ENCODE measurements at places on chromosomes 2 and 18. TPM values are rescaled to one million over a fixed set of nuclear protein-coding genes. Genes with fewer than 3 reads are reported as not detected.

DNA sequence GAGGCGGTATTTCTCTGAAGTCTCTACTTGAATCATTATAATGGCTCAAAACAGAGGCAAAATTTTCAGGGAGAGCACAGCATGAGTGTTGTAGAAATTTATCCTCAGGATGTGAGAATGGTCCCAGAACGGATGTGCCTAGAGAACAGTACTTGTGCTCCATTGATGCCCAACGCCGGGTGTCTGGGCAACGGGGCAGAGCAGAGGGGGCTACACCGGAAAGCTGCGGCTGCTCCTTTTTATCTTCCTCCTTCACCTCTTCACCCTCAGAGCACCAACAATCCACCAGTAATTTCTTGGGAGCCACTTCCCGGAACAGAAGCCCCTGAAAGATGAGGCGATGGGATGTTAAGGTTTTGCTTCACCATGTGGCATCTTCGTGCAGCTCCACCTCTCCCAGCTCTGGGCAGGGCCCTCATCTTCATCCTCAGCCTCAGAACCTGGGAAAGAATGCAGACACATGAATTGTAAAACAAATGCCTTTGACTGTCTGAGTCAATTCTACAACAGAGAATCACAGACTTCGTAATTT lies 71.5 kb downstream of the PTGR3 start:
- DNase-seq: peak; percentile 74

GRCh38 chr18:77084688-77085035 lies 47.9 kb downstream of the MBP start:
- DNase-seq: no peak

DNA sequence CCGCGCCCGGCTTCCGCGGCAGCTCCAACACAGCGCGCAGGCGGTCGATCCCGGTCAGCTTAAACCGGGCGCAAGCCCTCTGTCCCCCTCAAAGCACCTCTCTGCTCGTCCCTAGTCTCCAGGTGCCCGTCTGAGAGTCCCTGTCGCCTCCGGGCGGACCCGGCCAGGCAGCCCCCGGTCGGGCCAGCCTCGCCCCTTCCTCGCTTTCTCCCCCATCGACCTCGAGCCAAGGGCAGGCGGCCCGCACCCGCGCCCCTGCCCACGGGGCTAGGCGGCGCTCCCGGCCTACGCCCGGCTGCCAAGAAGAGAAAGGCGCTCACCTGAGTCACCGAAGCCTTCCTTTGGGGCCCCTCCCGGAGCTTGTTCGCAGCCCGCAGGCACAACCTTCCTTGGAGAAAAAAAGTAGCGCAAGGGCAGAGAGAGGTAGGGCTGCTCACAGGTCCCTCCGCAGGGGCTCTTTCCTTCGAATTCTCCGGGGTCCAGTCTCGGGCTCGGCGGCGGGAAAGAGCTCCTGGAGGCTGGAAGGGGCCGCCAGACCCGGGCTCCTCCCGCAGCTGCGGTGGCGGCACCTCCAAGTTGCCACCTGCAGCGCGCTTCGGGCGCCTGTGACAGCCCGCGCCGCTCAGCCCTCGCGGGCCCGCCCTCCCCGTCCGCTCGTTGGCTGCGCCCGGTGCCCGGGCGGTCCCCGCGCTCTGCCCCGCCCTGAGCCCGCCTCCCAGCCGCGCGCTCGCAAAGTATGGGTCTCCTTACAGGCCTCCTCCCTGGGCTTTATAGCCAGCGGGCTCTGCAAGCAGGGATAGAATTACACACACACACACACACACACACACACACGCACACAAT lies 86.5 kb upstream of the EPB41L3 start:
- peak; percentile 95 for DNase-seq

GRCh38 chr2:101478181-101479001 lies 3.5 kb upstream of the RFX8 start:
- DNase-seq: no peak

PMAIP1 gene
- total RNA-seq: 0.87 TPM

DNA sequence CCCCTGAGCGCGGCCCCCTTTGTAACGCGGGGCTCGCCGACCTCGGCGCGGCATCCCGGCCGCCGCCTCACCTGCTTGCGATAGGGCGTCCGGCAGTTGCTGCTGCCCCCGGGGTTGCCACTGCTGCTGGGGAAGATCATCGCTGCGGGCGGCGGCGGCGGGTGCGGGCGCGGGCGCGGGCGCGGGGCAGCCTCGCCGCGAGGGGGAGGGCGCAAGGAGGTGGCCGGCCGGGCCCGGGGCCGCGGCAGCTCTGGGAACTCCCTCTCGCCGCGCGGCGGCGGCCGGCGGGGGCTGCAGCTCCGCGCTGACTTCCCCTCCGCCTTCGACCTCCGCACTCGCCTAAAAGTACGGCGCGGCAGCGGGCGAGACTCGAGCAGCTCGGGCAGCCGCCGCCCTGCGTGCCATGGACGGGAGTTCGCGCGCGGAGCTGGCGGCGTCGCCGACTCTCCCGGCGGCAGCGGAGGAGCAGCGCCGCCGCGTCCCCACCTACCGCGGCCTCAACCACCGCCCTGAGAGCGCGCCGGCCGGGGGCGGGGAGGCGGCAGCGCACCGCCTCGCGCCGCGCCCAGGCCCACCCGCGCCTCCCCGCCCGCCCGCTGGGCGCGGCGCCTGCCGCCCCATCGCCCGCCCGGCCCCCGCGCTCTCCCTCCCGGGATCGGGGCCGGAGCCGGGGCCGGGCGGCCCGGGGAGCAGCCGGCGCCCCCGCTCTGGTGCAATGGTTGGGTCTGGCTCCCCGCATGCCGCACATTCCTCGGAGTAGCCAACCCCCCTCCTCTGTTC lies 86.0 kb downstream of the RBMS1 start:
- peak; percentile 91 for DNase-seq

- no peak for DNase-seq
Measured at GRCh38 chr18:35919179-35919578, 53.3 kb upstream of the RMP24 start.

GRCh38 chr18:40577981-40578365 lies 1377.1 kb upstream of the PIK3C3 start:
- no peak for DNase-seq

- DNase-seq: peak; percentile 87
Measured at GRCh38 chr2:88765154-88765888, 73.8 kb downstream of the RPIA start.

GRCh38 chr2:43000242-43001054 lies 208.1 kb upstream of the HAAO start:
- DNase-seq: peak; percentile 67

ST8SIA5 gene
- 1.5 TPM for total RNA-seq

- no peak for DNase-seq
Measured at GRCh38 chr18:73900106-73900835, 247.4 kb downstream of the FBXO15 start.

DNA sequence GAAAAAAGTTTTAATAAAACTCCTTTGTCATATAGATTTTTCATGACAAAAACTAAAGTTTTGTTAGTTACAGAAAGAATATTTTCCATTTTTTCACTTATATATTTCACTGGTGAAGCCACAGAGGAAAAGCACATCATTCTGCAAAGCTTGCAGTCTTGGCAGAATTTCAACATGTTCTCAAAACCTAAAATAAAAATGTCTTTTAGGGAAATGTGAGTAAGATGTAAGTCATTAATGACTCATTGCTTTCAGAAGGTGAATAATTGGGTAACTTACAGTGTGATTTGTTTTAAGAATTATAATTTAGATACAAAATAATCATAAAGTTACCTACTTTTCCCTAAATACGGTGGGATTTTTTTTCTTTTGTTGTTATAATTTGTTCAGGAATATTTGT lies 43.4 kb upstream of the TNFRSF11A start:
- no peak for DNase-seq

- no peak for DNase-seq
Measured at GRCh38 chr18:49345931-49346696, 114.3 kb downstream of the DYM start.

All from mesenteric fat pad (tissue), 1 donor.